Mucosa of gallbladder (tissue), 1 donor: ENCODE measurements at places on chromosomes 4 and X.

DNA sequence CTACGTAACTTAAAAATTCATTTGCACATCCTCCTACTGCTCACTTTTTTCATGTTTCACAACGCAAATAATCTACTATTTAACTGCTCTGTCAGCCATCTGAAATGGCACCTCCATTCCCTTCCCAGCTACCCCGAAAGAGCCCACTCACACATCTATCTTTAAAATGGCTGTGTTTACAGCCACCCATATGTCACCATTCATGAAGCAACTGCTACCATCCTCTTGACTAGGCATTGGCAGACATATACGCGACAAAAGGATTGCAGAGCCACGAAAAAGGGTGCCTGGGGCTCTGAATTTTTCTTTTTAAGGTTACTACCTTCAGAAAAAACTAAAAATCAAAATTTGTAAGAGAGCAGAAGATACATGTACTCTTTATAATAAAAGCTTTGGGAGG is 11.5 kb downstream of the SH3RF1 start:
- DNase-seq, result no peak

DNA sequence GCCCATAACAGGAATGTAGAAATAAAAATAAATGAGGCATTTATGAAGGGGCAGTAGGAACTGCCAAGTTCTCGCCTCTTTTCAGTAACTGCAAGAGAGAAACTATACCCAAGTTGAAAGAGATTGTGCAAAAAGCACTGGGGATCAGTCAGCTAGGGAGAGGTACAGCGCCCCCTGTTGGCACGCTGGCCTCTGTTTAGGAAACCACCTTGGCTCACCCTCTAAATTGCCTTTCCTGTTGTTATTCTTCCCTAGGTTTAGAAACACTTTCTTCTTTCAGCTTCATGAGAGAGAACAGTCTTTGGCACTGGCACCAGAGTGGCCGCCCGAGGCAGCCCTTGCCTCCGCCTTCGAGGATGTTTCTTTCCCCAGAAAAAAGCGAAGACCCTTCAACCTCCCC is 348.5 kb downstream of the MID1IP1 start:
- peak; percentile 57 for DNase-seq

GRCh38 chrX:112779139-112779538 is 61.5 kb downstream of the AMOT start:
- DNase-seq, result no peak

DNA sequence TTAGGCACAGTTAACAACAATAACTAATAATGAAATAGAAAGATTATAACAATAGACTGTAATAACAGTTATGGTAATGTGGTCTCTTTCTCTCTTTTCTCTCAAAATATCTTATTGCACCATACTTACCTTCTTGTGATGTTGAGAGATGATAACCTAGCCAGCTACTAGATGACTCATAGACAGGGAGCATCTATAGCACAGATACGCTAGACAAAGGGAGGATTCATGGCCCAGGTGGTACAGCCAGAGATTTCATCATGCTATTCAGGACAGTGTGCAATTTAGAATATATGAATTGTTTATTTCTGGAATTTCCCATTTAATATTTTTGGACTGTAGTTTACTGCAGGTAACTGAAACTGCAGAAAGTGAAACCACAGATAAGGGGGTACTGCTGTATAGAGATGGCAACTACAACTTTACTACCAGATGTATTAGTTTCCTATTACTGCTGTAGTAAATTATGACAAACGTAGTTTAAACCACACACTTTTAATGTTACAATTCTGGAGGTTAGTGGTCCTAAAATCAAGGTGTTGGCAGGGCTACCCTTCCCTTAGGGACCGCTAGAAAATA is 41.8 kb upstream of the MAGED1 start:
- DNase-seq, result no peak

DNA sequence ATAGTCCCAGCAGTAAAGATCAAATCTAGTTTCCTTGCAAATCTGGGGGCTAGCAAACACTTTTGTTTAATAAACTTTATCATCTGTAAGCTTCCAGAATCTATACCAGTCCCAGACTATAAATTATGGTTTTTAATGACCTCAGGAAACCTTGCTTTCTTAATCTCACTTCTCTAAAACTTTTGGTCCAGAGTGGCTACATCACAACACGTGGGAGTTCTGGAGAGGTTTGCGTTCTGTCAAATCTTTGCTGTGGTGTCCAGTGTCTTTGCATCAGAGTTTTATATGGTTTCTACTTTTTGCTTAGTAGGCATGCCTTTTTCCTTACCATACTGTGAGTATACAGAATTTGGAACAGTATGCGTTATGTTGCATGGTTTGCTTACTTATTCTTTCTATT is 193.9 kb downstream of the ANK2 start:
- DNase-seq, result no peak

DNA sequence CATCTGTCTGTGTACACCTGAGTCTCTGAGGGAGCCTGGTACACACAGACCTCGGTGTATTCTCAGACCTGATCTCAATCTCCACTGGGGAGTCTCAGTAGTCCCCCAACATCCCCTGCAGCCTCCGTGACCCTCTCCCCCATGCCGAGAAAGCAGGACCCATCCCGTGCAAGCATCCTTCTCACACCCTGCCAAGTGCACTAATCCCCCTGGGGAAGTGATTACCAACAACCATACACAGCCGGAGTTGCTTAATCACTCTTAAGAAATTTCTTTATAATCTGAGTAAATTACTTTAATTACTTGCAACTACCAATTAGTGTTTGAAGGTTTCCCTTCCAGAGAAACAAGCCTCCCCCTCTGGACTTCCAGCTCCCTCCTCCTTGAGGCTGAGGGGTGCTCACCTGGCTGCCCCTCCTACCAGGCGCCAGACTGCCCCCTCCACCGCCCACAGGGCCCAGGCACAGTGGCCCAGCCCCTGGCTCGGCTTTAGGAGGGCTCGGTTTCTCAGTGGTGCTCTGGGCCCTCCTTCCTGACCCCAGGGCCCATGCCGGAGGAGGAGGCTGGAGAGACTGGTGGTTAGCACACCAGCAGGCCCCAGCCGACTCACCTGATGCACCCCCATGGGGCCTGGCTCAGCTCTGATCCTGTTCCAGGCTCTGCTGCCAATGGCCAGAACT is 43.8 kb downstream of the PJA1 start:
- no peak for DNase-seq

DNA sequence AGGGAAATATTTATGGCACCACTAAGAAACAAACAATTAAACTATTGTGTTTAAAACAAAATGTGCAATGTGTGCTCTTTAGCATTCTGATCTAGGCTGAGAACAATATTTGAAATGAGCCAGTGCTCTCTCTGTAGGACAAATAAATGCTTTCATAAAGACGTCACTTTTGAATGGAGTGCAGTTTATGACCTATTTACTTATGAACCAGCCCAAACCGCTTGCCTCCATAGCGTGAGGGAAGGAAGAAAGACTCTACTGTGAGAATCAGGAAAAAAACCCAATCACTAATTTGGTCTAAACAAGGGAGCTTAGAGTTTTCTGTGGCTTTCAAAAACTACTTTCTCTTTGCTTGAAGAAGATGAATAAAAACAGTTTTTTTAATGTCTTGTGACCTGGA is 39.4 kb downstream of the SAT1 start:
- no peak for DNase-seq

DNA sequence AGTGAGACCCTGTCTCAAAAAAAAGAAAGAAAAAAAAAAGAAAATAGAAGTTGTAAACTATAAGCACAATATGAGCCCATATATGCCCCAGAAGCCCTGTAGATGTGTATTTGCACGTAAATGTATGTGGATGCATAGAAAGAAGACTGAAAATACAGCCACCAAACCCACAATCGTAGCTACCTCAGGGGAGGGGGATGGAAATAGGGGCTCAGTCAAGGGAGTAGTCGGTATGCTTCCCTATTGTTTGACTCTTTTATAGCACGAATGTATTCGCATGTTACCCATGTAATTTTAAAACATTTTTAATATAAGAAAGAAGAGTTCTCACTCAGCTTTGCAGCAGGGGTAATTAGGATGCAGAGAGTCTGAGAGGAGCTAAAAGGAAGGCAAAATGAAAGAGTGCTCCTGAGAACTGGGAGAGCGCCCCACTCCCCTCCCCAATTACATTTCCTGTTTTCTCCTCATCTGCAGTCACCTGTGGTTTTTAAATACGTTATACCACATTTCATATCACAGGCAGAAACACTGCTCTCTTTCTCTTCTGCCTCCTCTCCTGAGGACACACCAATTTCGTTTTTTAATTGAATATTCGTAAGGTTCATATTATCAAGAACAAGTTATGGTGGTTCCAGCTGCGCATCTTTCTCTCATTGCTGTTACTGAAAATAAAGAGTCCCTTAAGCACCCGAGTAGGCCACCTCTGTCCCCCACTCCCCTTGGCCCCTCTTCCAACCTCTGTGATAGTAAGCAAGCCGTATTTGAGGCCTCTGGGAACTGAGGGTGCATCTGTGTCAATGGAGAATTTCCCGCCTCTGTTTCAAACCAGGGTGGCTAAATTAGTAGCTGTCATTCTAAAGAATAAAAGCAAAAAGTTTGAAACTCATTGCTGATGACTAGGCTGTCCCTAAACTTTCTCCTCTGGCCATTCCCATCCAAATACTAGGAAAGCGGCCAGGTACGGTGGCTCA is 10.7 kb downstream of the SEPTIN6 start:
- no peak for DNase-seq

DNA sequence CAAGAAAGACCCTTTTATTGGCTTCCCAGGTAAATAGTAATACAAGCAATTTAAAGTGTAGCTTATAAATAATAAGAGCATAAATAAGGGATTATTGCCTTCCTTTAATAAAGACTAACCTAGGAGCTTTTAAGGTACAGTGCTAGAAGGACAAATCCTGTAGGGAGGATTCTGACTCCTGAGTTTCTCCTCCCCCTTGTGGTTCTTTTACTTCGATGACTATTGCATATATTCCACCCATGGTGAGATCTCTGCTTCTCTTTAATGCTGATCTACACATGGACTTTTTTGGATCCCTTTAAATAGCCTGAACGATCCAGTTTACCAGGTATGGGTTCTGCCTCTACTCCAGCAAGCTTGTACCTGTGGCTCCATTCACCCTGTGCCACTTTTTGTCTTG is 2.5 kb downstream of the GALNT7 start:
- DNase-seq, result no peak

DNA sequence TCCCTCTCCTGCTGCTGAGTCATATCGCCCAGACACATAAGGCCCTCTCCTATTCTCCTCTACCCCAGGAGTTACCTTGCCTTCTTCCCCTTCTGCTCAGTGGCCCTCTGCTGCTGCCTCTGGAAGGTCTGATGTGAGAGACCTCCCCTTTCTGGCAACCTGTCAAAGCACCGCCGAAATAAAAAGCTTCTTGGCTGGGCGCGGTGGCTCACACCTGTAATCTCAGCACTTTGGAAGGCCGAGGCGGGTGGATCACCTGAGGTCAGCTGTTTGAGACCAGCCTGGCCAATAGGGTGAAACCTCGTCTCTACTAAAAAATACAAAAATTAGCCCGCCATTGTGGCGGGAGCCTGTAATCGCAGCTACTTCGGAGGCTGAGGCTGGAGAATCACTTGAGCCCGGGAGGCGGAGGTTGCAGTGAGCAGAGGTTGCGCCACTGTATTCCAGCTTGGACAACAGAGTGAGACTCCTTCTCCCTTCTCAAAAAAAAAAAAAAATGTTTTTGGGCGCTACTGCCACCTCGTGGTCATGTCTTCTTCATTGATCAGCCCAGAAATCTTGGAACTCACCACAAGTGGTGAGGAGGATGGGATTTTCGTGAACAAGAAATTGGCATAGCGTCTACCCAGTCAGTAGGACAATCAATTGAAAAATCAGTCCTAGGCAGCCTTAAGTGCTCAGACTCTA is 8.6 kb upstream of the ZXDA start:
- no peak for DNase-seq

DNA sequence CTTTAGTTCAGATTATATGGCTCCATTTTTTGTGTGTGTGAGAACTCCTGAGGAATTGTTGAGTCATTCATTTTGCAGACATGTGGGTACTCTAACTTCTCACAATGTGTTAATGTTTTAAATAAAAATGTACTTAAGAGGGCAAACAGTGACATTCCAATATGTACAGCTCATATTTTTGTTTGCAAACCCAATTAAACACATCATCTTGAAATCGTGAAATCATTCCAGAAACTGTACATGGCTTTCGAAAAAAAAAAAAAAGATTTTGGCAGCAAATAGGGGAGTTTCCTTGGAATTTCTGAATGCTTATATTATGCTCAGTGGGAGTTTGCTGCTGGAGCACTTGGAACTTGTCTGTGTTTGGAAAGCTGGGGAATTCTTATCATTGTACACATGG is 85.0 kb downstream of the HPGD start:
- DNase-seq, result no peak

DNA sequence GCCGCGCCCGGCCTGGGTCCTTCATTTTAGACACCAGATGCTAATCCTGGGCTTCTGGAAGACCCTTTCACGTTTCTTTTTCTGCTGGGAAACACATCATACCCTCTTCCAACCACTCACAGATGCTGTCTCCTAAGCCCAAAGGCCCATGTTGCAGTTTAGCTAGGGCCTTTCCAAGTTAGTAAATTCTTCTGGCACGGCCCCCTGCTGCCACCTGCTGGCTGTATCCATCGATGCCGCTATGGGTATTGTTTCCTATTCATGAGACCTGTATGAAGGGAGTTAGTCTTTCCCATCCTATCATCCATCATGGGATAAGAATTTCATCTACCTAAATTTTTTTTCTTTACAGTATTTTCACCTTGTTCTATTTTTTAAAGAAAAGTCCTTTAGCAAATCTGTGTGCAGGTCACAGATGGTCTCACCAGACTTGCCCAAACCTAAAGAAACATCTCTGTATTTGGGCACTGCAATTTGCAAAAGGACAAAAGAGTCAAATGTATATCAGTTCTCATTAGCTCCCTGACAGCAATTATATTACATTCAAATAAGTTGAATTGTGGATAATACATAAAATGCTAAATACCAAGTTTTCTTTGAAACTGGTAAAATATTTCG is 37.8 kb upstream of the SLC9A7 start:
- peak; percentile 80 for DNase-seq

DNA sequence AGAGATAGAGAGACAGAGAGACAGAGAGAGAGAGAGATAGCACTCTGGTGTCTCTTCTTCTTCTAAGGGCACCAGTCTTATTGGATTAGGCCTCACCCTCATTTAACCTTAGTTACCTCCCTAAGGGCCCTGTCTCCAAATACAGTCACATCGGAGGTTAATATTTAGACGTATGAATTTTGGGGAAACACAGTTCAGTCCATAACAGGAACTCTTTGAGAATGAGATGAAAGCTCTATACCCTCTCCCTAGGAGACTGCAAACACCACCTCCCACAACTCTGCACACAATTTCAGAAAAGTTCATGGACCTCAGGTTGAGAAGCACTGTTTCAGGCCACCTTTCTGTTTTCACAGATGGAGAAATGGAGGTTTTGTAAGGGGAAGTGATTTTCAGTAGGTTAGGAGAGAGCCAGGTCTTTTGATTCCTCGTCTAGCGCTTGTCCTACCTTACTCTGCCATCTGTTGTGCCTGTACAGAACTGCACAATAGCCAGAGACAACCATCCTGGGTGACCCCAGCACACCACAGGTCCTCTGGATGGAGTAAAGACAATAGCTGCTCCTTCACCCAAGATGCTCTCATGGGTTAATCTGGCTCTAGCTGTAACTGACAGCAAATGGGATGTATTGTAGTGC is 16.9 kb upstream of the LOC101059915 start:
- no peak for DNase-seq

- DNase-seq, result no peak
Measured at GRCh38 chrX:16433021-16433420, 216.9 kb upstream of the S100G start.
